ENCODE measurements at places on chromosomes 6 and 20.

- DNase-seq = no peak
These were observed 258.4 kb downstream of the CD83 start for GRCh38 chr6:14375930-14376329.

DNA sequence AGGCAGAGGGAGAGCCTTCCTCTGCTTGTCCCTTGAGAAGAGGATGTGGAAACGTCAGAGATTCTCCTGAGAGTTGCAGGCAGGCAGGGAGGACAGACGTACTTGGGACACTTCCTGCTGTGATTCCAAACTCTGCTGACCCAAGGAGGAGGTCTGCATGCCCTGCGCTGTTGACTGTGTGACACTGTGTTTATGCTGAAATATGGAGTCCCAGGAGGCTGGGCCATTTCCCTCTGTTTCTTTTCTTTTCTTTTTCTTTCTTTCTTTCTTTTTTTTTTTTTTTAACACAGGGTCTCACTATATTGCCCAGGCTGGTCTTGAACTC lies 63.5 kb upstream of the BHLHE23 start:
- DNase-seq = no peak

- DNase-seq = no peak
These were observed 133.5 kb downstream of the PLCB1 start for GRCh38 chr20:8265588-8265987.

GRCh38 chr6:53058388-53059195 lies 6.6 kb upstream of the FBXO9 start:
- DNase-seq = no peak

- no peak for DNase-seq
These were observed 590.5 kb upstream of the SLC35B3 start for GRCh38 chr6:9025796-9026394.

DNA sequence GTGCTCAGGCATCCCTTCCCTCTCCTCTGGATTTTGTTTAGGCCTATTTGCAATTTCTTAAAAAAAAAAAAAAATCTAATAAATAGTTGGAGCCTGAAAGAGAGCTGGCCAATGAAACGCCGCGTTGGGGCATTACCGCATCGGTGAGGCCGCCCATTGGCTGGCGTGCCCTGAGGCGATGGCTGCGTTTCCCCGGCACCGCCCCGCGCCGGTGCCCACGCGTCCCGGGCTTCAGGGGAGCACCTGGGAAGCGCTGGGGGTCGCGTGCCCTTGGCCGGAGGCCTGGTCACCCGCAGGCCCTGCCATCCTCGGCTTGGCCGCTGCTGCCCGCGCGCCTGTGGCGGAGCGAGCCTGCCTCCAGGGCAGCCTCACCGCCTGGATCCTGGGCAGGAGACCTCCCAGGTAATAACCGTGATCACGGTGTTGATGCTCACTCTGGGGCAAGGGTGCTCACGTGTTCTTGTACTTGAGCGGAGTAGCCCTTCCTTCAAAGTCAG lies 155.4 kb downstream of the NRN1 start:
- DNase-seq = peak; percentile 61

DNA sequence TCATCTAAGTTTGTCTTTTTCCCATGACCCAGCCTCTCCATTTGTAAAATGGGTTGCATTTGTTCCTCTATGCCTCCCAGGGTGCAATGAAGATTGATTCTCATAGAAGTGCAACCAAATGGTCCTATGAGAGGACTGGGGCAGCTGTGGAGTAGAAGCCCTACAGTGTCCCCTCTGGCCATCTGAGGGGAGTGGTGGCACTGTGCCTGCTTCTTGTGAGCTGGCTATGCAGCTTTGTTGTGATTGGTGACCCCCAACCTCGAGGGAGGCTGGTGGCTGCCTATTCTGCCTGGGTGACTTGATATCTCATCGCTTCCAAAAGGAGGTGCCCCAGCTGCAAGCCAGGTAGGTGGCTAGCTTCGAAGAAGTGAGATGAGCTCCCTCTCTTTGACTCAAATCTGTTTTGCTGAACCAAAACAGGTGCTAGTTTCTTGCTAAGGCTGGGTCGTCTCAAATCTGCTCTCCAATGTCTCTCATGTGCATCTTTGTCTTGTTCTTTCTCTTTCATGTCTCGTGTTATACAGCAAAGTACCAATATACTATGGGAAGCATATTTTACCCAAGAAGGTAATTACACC lies 33.9 kb downstream of the TXLNB start:
- no peak for DNase-seq

- DNase-seq = no peak
These were observed 266.9 kb downstream of the UST start for GRCh38 chr6:149013586-149014344.

GRCh38 chr20:45788351-45788750 lies 3.3 kb downstream of the WFDC3 start:
- DNase-seq = no peak

- DNase-seq = no peak
These were observed 562.7 kb downstream of the RFPL4B start for GRCh38 chr6:112909781-112910180.

- no peak for DNase-seq
These were observed 58.5 kb downstream of the ANKS1A start for GRCh38 chr6:34947561-34947960.

DNA sequence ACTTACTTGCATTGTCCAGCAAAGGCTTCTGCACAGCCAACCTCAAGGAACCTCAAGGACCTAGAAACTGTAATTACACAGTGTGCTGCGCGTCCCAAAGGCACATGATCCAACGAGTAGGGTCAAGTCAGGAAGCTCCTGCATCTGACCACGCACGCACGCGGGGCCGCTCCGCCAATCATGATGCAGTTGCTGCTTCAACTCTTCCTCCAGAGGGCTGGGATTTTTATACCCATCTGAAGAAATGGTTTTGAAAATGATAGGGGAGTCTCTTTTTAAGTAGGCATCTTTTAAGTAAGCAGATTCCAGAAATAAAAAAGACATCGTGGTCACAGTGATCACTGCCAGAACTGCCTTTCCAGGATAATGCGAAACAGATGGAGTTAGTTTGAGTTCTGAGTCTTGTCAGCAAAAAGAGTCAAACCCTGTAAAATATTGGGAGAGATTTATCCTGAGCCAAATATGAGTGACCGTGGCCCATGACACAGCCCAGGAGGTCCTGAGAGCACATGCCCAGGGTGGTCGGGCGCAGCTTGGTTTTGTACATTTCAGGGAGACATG lies 34.0 kb downstream of the KIF25 start:
- DNase-seq = no peak

DNA sequence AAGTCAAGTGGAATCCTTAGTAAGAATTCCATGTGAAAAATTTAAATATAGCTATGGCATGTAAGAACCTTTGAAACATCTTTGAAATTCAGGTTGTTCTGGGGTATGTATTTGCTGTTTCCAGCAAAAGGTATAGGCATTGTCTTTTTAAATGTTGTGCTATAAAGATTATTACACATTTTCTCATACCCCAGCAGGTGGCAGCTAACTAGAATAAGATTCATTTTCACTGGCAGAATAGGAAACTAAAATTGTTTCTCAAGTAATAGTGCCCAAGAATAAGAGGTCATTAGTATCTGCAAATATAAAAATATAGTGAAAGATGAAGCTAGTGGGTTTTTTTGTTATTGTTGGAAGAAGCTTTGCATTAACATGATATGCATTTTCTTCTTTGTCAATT lies 1.8 kb downstream of the GRIK2 start:
- DNase-seq = no peak

DNA sequence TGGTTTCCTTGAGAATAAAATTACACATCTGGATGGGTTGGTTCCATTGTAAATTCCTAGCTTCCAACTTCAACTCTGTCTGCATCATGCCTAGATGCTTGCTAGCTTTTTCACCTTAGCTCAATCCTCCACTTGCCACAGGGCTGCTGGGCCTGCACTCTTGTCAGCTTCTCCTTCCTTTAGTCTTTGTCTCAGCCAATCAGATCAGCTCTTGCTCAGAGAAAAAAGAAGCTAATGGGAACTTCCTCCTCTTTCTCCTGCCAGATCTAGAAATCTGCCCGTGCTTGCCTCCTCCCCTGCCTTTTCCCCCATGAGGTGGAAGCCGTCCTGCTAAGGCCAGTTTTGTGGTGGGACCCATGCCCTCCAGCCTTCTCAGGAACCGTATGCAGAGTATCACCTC lies 18.5 kb downstream of the RAE1 start:
- no peak for DNase-seq

- DNase-seq = no peak
These were observed 32.1 kb upstream of the RIN2 start for GRCh38 chr20:19725814-19726525.

DNA sequence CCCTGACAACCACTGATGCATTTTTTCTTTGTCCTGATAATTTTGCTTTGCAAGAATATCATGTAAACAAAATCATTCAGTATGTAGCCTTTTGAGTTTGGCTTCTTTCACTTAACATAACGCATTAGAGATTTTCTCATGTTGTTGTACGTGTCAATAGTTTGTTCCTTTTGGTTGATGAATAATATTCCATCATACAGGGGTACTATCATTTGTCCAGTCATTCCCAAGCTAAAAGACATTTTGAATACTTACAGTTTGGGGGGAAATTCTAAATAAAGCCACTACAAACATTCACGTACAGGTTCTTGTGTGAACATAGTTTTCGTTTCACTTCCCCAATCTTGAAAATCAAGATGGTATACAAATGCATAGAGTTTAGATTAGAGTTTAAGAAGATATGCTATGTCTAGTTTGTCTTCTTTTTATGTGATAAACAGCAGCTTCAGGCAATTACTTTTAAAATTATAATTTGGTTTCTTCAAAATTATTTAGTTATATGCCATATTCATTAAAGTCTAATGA lies 5.2 kb downstream of the HAO1 start:
- no peak for DNase-seq

- no peak for DNase-seq
These were observed 49.3 kb downstream of the PHIP start for GRCh38 chr6:79028641-79029314.

GRCh38 chr6:43478008-43478372 lies 620 bp downstream of the TJAP1 start:
- no peak for DNase-seq

GRCh38 chr6:156794546-156795354 lies 17.6 kb downstream of the ARID1B start:
- no peak for DNase-seq

GRCh38 chr6:169884158-169884557 lies 132.7 kb downstream of the ERMARD start:
- DNase-seq = no peak

- no peak for DNase-seq
These were observed 88.2 kb downstream of the HIVEP2 start for GRCh38 chr6:142856624-142857232.

DNA sequence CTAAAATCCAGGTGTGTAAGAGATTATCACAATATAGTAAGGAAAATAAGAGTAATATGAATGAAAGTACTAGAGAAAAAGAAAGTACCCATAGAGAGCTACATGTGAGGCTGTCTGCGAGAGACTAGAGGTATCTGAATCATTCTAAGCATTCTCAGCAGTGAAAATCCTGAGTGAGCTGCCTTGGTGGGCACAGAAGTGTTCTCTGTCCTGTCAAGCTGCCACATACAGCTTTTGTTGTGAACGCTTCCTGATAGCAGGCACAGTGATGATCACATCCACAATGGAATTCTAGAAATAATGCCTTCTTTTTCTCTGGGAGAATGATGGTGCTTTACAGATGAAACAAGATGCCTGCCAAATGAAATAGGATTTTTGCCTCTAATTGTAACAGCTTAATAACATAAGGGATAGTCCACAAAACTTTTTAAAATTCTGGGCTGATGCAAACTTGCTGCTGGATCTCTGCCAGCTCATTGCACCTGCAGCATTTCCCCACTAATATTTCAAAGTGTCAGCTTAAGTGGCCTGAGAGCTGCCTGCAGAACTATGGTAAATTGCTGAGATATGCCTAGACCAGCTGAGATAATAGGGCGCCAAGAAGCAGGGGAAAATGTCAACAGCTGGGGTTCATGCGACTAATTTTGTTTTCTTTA lies 620.5 kb downstream of the DOK5 start:
- no peak for DNase-seq

DNA sequence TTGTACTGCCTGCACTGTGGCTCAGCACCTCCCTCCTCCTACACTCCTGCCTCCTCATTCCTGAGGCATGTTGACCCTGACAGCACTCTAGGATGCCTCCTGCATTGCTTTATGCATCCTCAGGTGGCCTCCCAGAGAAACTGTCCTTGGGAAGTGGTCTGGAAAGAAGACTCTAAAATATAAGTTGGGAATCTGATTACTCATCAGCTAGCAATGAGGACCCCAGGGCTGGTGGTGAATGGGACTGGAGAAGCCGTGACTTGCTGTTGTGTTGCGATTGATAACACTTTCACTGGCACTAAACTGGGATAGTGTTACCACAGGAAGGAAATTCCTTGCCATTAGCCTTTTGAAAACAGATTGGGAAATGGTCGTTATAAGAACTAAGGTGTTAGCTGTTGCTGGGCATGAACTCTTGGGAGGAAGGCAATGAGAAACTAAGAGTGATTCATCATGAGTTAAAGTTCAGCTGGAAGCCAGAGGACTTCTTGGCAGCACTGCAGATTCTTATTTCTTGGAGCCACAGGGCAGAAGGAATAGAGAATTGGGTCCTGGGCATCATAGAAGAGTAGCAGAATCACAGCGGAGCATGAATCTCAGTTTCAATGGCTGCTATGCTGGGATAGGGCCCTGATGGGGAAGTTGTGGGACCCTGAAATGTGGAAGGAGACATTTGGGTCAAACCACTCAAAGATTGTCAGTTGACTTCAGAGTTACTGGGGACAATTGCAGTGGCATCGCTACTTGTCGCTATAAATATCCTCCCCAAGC lies 10.1 kb upstream of the SIRPD start:
- DNase-seq = no peak

- no peak for DNase-seq
These were observed 150.0 kb downstream of the GJA10 start for GRCh38 chr6:90044182-90044832.

GRCh38 chr20:8234580-8234979 lies 102.5 kb downstream of the PLCB1 start:
- no peak for DNase-seq

- no peak for DNase-seq
These were observed at the start of gene LY86 for GRCh38 chr6:6588064-6588923. LY86 (plus strand) TSS chr6:6588720; CDS start chr6:6588735, 15 bp downstream.

GRCh38 chr6:91328241-91328640 lies 741.4 kb upstream of the MAP3K7 start:
- no peak for DNase-seq

DNA sequence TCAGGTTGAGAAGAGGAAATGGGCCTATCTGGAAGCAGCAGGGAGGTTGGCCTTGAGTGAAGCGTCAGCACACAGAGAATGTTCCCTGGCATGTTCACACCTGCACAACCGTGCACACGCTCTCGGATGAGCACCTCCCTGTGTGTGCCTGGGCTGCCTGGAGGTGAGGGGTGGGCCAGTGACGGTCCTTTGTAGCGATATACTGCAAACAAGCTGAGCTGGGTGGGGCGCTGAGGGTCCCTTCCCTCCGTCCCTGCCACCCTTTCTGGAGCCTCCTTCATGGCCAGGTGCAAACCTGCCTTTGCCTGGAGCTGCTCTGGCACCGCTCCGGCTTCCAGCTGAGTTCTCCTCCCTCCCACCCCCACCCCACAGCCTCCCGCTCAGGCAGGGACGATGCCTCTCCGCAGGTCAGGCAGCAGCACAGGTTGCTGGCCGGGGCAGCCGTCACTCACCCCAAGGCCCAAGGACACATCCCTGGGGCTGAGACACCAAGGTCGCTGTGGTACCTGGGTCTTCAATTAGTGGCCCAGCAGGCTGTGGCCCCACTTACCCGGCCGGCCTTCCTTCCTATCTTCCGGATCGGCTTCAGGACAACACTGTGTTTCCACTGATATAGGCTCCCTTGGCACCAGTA lies 111.6 kb downstream of the ERMARD start:
- no peak for DNase-seq

- no peak for DNase-seq
These were observed 9.9 kb downstream of the ATXN1 start for GRCh38 chr6:16751251-16751946.

Measured in activated CD4-positive, alpha-beta T cell treated with anti-CD3 and anti-CD28 coated beads for 1 hour (primary cell).